ENCODE measurements at places on chromosomes 11 and 22.

DNA sequence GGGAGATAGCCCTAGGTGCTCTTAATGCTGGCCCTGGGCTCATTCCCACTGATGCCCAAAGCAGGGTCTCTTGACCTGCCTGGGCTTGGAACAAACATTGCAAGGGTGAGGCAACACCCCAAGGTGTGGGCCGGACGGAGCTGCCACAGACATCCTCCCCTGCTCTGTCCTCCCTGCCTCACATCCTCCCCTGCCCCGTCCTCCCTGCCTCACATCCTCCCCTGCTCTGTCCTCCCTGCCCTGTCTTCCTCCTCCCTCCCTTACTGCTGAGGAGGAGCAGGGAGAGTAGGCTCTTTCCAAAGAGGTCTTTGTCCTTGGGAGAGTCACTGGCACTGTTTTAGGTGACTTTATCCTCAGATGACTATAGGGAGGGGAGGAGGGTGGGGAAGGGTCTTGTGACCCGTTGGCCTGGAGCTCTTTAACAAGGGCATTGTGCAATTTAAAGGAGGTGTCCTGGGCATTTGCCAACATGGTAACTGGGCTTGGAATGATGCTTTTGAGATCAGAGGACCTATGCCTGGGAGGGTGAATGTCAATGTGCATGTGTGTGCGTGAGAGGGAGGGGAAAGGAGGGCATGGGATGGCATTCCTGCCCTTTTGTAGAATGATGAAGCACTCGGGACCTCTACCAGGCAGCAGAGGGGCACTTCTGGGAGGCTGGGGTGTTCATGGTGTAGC is 700 bp downstream of the FAM180B start:
- no peak for DNase-seq

DNA sequence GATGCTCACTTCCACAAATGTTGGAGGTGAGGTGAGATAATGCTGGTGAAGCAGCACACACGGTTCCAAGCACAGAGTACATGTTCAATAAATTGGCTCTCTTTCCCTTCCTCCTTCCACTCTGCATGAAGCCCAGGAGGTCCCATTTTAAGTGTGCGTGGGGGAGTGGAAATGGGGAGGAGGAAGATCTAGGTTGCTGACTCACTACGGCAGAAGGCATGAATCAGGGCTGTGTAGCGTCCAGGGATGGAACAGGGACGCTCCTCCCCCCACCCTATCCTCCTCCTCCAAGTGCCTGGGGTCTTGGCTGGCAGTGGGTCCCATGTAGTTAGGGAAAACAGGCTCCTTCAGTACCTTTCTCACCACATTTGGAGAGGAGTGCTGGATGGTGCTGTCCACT is 44.2 kb downstream of the TRIM66 start:
- no peak for DNase-seq

DNA sequence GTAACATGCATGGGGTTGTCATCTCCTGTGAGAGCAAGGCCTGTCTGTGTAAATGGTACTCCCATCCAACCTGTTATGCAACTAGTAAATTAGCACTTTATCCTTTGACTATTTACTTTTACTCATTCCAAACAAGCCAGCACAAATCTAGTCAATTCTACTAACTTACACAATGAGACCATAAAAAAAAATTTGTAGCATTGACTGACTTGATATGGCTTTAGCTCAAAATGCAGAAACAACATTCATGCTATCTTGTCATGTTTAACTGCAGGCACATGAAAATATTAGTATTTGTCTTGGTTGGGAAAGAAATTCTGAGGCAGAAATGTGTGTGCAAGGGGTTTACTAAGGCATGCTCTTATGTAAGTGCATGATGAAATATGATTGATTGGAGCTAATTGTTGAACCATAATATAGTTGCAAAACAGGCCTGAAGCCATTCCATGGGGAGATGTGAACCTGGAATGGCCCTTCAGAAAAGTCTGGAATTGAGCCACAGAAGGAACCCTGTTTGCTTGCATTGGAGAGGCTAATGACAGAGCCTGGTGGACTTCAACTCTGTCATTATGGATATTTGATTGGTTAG is 2.5 kb downstream of the SLC22A25 start:
- no peak for DNase-seq

DNA sequence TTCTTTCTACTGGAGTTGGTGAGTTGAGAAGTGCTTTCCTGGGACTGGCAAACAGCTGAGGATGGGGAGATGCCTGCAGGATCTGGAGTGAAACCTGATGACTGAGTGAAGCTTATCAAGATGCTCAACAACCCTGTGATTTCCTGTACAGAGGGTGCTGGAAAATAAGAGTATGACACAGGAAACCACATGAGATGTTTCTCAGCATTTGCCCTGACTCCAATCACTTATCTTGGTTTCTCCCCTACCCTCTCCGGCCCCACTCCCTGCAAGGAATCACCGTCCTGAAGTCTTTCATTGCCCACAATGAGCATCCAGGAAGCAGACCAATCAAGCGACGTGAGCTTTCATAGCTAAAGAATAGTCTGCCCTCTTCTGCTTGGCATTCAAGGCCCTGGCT is at the start of gene MRGPRX2:
TSS of gene MRGPRX2 (minus strand) at position 89 of the 400 bp plus-strand sequence. CDS start 4,315 bp downstream, outside the sequence.
- DNase-seq: no peak

DNA sequence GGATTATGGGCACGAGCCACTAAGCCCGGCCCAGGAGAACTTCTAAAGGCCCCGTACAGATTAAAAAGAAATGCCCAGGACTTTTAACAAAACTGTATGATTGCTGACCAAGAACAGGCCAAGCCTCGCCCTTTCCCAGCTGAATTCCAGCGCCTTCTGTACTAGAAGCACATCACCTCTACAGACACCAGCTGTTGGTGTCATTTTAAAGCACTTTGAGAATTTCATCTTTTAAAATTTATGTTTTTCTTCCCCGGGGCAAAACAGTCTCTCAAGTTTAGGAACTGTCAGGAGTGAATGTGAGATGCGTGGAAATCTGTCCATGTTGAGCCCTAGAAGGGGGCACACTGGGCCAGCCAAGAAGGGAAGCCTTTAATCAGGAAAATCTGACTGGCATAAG is 362.4 kb downstream of the LARGE1 start:
- DNase-seq: no peak

DNA sequence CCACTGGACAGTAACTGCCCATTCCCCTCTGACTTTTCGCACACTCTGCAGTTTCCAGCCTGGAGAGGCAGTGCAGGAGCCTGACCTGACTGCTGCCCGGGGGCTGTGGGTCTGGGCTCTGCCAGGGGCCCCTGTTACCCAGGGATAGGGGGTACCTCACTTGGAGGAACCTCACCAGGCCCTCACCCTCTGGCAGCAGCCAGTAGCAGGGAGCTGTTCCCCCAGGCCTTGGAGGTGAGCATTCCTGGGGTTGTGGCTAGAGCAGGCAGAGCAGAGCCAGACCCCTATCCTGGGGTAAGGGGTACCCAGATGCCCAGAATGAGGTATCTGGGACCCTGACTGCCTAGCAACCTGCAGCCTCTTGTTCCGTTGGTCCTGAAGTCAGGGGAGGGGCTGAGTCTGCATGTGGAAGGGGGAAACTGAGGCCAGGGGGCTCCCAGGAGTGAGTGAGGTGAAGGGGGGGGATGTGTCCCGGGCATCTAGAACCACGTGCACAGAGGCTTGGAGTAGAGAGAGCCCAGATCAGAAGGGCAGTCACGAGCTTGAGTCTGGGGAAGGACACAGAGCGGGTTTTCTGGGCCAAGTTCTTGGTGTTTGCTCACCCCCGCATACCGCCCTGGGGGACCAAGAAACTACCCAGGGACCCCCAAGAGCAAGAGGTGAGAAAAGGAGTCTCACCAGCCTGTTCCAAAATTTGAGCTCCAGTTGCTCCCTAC is 43.9 kb upstream of the ACCSL start:
- no peak for DNase-seq

- DNase-seq: no peak
Measured at GRCh38 chr22:29233277-29233877, 27.7 kb downstream of the EMID1 start.

- DNase-seq: no peak
Measured at GRCh38 chr22:37363261-37363992, 63.9 kb downstream of the ELFN2 start.

DNA sequence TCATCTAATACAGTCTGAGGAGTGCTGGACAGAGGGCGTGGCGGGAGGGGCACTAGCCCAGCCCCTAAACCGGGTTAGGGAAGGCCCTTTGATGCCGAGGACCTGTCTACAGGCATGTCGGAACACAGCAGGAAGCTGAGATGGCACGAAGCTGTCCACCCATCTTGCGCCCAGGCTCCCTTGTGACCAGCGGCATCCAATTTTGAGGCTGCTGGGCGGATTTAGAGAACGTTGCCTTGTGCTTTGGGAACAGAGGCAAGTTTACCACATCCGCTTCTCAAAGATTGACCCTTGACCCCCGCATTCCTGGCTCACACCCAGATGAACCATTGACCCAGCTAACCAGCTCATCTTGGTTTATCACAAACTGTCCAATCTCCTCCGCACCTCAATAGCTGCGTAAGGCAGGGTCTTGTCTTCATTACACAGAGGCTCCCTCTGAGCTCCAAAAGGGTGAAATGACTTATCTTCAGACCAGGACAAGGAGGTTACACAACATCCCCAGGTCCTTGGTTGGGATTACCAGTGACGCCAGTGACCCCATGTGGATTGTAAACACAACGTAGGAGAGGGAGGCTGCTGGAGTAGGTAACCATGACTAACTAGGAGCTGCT is 4.5 kb downstream of the FAM83F start:
- peak; percentile 20 for DNase-seq

DNA sequence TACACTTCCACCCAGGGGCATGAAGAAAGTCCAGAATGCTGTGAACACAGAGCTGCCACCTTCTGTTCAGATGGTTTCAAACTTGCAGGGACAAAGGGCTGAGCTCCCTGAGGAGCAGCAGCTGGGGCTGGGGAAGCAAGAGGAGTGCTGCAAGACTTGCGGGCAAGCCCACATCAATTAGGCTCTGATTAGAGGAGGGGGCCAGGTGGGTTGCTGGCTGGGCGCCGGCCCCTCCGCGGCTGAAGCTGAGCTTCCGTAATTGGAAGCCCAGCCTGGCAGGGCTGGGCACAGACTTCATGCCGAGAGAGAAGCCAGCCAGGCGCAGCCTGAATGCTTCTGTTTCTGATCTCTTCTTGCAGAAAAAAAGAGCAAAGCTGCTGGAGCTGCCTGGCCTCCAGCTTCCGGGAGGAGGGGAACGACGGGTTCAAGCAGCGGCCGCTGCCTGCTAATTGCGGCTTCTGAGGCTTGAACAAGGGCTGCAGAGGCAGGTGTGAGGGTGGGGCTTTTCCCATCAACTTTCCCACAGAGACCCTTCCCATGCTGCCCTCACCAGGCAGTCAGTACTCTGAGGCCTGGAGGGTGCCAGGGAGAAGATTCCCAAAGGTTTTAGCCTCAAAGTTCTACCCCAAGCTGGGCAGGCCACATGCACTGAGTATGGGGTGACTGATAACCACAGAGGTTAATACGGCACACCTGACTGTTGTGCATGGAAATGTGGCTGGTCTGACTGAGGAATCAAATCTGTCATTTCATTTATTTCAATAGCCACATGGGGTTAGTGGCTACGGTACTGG is 91.1 kb upstream of the LMO1 start:
- DNase-seq: no peak

DNA sequence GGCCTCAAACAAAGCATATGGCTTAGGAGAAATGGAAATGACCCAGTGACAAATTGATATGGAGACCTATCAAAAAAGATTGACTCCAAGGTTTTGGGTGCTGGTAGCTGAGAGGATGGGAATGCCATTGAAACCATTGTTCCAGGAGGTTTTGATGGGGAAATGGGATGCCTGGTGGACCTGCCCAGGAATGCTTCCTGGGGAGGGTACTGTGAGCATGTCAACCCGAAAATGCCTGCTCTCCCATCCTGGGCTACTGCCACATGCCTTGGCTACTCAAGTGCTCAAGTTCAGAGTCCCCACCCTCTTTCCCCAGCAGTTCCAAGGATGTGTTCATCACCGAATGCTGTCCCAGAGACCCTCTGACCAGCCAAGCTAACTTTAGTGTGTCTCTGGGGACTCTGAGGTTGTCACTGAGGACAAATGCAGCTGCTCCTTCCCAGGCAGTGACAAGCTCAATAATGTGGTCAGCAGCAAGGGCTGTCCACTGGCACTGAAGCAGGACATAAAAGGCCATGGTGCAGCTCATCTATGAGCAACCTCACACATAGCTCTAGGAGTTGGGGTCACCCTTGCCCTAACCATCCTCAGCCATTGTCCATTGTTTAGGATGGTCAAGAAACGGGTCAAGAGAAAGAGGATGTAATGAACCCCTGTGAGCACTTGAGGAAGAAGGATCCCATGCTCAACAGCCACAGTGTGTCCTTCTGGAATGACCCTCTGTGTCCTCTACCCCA is 83.7 kb downstream of the TRIM29 start:
- no peak for DNase-seq

DNA sequence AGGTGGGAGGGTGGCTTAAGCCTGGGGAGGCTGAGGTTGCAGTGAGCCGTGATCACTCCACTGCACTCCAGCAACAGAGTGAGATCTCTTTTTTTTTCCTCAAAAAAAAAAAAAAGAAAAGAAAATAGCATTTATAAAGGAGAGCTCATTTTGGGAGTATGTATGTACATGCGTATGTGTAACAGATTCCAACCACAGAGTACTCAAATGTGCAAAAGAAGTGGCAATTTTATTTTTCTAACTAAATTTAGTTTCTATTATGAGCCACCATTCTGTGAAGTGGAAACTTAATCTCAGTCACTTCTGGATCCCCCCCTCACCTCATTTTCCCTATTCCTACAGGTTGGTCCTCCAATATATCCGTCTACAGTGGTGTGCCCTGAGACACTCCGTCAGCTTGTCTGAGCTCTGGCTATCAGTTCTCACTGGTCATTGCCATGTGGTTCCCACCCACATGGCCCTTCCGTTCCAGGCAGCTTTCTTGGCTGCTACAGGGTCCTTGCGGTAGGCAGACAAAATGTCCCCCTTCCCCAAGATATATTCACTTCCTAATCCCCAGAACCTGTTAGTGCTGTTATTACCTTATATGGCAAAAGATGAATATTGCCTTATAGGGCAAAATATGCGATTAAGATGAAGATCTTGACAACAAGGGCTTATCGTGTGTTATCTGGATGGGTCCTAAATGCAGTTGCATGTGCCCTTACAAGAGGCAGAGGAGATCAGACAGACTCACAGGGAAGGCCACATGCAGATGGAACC is 35.8 kb upstream of the TSKU start:
- DNase-seq: no peak

DNA sequence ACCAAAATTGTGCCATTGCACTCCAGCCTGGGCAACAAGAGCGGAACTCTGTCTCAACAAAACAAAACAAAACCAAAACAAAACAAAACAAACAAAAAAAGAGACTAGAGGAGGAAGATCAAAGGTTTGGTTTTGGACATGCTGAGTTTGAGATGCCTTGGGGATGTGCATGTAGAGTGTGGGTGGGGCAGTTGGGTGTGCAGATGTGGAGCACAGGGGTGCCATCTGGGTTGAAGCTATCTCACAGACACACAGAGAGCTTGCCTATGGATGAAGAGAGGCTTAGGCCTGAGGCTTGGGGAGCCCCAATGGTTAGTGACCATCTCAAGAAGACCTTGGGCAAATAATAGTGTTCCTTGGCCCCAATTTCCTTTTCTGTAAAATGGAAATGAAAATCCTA is 45.8 kb upstream of the EIF3D start:
- no peak for DNase-seq

Data from HT-29 (cell line).